Fibroblast of mammary gland (primary cell): ENCODE measurements at places on chromosomes 12 and 14.

DNA sequence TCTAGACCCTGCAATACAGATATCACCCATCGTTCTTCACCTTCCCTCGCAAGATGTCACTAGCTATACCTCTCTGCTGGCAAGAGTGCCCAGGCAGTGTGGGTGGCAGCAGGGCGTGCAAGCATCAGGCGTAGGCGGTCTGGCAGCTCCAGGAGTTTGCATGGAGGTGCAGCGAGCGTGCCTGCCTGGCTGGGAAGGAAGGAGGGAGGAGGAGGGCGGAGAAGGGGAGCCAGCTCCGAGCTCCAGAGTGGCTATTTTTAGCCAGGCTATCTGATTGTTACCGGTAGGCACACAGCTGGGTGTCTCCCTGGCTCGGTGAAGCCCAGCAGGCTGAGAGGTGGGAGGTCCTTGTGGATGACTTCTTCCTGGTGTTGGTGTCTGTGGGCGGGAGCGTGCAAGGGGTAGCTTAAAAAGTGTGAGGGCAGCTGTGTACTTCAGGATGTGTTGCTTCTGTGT lies 6.2 kb downstream of the FOXJ2 start:
- DNase-seq = peak; percentile 55

DNA sequence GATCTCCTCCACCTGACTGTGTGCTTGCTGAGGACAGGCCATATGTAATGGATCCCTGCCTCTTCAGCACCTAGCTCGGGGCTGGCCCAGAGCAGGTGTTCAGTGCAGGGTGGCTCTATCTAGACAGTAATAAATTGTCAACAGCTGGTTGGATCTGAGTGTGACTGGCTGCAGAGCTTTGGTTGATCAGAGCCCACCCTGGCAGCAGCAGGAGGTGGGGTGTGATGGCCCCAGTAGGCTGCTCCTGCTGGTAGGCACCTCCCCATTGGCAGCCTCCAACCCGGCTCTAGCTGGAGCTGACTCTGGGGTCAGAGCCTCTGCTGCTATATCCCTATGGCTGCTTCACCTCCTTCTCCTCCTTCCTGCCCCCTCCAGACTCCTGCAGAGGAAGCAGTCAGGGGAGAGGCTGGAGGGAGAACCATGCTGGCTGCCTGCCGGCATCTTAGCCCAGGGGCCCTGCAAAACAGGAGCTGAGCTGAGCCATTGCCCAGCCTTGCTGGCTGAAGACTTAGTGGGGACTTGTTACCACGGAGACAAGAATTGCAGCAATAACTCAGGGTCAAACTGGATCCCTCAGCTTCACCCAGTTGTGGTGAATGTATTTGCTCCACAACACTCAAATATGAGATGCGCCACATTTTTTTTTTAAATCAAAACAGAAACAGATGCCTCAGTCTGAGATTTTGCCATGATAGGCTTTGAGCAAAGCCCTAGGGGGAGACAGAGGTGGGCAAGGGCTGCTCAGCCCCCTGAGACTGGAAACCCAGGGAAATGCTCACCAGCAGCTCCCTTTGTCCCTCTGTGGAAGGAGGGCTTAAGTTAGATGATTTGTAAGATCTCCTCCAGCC lies 22.2 kb downstream of the TMEM63C start:
- DNase-seq = no peak

DNA sequence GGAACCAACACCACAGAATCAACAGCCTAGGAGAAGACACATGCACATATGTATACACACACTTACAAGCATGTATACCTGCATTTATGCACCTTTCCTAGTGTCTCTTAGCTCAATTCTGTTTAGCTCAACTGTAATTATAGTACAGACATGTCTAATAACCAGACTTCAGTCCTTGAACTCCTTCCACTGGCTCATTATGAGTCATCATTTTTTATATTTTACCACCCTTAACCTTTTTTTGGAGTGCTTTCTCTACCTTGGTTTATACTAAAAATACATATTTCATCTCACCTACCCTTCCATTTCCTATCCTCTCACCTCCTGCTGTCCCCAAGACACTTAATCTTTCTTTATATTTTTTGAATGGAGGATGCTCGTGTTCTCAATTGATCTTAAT lies 110.4 kb downstream of the ARID2 start:
- DNase-seq = no peak

GRCh38 chr12:131829356-131829747 lies 1.2 kb downstream of the MMP17 start:
- no peak for DNase-seq

GRCh38 chr12:130590685-130591084 lies 125.4 kb downstream of the RIMBP2 start:
- no peak for DNase-seq

GRCh38 chr12:89950421-89950820 lies 241.8 kb upstream of the ATP2B1 start:
- DNase-seq = peak; percentile 15

GRCh38 chr14:59155886-59156285 lies 32.6 kb upstream of the DAAM1 start:
- DNase-seq = no peak

GRCh38 chr12:74535536-74535935 lies 2.1 kb upstream of the ATXN7L3B start:
- DNase-seq = no peak

- peak; percentile 64 for DNase-seq
Observed at GRCh38 chr12:87509237-87509820, 519.9 kb downstream of the C12orf50 start.

DNA sequence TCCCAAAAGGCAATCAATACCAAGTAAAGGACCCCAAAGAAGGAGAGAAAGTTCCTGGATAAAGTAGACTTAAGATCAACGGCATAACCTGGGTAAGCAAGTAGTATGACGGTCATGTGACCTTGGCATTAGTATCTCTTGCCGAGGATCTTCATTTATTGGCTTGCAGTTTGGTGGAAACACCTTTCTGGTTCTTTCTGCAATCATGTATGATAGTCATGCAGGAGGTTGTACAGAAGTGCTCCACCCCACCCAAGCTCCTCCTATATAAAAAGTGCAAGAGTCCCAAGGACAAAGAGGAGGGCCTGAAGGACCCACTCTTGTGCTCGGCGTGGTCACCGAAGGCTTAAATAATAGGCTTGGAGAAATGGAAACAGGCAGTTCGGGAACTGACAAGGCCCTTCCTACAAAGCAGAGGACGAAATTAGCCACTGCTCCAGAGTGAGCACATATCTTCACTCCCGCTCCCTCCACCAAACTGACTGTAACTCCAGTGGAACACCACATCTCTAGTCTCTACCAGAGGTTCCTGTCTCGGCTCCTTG lies 750 bp downstream of the CS start:
- DNase-seq = peak; percentile 23

DNA sequence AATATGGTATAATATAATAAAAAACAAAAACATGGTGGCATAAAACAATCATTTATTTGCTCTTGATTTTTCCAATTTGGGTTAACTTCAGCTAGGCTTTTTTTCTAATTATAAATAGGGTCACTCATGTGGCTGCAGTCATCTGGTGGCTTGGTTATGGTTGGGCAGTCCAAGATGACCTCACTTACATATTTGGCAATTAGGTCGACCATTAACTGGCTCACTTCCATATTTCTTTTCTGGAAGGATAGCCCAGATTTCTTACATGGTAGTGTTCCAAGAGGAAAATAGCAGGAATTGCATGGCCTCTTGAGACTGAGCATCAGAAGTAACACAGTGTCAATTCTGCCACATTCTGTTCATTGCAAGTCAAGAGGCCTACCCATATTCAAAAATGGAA lies 153.4 kb downstream of the FUT8 start:
- peak; percentile 75 for DNase-seq

DNA sequence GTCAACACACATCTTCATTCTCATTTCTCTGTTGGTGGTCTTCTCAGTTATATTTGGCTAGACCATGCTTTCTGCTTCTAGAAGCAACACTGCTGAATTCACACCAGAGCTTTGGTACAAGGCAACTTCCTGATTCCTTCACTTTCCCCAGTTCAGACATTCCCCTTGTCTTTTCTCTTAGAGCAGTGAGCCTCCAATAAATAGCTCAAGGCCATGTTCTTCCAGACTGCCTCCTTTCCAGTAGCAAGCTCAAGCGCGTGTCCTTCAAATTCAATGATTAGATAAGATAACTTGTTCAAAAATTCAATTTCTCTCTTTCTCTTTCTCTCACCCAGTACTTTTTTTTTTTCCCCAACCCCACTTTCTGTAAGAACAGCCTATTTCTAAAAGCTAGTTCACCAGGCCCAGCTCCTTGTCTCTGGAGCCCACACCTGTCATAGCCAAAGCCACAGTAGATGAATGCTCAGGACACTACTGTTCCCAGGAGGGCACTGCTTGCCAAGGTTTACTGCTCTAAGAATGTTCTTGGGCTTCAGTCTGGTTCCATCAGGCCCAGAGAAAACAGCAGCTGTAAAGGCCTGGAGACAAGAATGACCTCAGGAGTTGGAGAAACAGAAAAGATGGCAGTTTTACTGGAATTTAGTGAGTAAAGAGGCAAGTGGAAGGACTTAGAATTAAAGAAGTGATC lies 17.7 kb downstream of the TBK1 start:
- peak; percentile 30 for DNase-seq

DNA sequence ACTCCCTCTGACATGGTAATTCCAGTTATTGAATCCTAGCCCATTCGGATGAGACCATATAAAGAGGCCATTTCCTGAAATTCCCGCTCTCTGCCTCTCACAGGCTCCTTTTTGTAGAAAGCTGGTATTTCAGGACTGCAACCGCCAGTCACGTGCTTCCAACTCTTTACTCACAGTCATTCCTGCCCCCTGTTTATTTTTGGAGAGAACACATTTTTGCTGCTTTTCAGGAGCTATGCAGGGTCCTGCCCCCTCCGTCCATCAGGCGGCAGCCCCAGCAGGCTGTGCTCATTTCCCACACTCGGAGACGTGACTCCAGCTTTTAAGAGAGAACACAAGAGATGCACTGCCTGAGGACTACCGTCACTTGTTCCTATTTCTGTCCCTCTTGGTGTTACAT lies 26.8 kb downstream of the IFT43 start:
- no peak for DNase-seq

GRCh38 chr14:86838363-86838762 lies 1154.6 kb downstream of the GALC start:
- peak; percentile 8 for DNase-seq

GRCh38 chr14:100535287-100536120 lies 51.7 kb downstream of the BEGAIN start:
- no peak for DNase-seq
